ENCODE measurements at places on chromosomes 3 and 15.

- DNase-seq = no peak
Observed at GRCh38 chr15:59018833-59019232, 31.4 kb downstream of the RNF111 start.

GRCh38 chr3:168416446-168416845, 320.7 kb upstream of the GOLIM4 start:
- no peak for DNase-seq

DNA sequence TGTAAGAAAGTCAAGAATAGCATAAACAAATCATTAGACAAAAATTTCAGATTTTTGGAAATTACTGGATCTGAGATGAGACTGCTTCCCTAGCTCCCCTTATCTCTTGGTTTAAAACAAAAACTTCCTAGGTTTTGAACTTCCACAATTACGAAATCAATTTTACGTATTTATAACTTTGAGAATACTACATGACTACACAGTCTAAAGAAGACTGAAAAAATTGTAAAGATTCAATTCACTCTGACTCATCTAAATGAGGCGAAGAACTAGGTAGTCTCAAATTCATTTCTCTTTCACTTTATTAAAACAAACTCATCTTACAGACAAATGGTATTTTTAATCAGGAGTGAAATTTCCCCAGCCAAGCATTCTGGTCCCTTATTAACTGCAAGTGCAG, 10.3 kb downstream of the CCDC54 start:
- DNase-seq = no peak

GRCh38 chr15:84831028-84831427, 13.9 kb downstream of the ALPK3 start:
- no peak for DNase-seq

- DNase-seq = no peak
Observed at GRCh38 chr3:172066880-172067796, 27.8 kb downstream of the FNDC3B start.

GRCh38 chr3:38257583-38257982, 8.0 kb upstream of the SLC22A13 start:
- DNase-seq = no peak

GRCh38 chr3:188339410-188340295, 185.7 kb downstream of the LPP start:
- no peak for DNase-seq

All from RCC 7860 (cell line).